ENCODE measurements at places on chromosomes 7 and 10.

DNA sequence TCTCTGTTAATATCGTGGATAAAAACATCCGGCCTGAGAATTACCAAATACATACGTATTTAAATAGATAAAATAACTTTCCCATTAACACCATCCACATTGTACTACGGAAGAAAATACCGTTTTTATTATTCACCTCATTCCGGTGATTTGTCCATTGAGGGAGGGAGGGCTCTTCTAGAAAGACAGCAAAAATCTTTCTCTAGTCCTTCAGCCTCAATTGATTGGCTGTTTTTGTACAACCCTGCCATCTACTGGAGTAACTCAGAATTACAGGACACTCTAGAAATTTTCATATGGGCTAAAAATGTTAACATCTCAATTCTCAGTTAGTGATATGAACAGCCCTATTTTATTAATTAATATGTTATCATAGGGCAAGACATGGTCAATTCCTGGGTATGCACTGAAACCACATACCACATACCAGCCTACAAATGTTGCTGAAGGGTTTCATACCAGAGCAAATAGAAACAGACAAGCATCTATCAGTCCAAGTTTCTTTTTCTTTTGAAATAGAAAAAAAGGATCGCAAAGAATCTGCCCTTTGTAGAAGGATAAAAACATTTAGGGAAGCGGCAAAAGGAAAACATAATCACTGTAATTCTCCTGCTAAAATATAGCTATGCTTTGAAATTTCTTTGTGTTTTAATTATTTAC is 55.8 kb upstream of the CDCA7L start:
- no peak for DNase-seq

- DNase-seq: no peak
Observed at GRCh38 chr7:29161231-29161630, 14.9 kb upstream of the CPVL start.

- DNase-seq: no peak
Observed at GRCh38 chr10:16904049-16904448, 86.8 kb upstream of the RSU1 start.

GRCh38 chr7:37815671-37816371 is 32.6 kb upstream of the NME8 start:
- DNase-seq: no peak

DNA sequence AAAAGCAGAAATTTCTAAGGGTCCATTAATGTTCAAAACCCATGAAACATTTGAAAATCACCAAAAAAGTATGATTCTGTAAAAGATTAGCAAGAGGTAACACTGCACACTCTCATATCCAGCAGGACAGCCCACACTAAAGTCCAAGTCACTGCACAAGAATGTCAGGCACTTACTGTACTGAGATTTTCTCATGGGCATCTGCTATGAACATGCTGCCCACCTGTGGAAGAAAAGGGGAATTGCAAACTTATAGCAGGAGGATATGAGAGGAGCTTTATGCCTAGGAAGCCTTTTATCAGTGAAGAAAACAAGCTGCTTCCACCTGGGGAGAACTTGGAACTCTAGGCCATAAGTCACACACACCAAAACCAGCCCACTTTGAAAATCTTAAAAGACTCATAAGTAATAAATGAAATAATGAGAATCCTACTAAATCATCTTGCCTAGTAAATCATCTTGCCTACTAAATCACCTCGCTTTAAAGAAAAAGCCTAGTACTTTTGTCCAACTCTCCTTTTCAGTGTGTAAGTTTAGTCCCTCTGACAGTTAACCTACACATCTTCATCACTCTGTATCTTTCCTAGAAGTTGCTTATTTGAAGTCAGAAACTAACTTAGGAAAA is 46.1 kb downstream of the ARMH3 start:
- no peak for DNase-seq

- DNase-seq: no peak
Observed at GRCh38 chr7:128877756-128878120, 15.1 kb downstream of the ATP6V1F start.

Data from activated CD4-positive, alpha-beta T cell treated with anti-CD3 and anti-CD28 coated beads for 1 hour (primary cell).